ENCODE measurements at places on chromosomes 2 and 18. TPM values are rescaled to one million over a fixed set of nuclear protein-coding genes. Genes with fewer than 3 reads are reported as not detected.

The BCL2L11 gene
- 13.8 TPM for total RNA-seq

The RBM43 gene
- total RNA-seq: 23.7 TPM

The C18orf54 gene
- 5.9 TPM for total RNA-seq

The VWC2L gene
- not detected for total RNA-seq

The MYCN gene
- 7.0 TPM for total RNA-seq

The KCNE4 gene
- total RNA-seq: 7.3 TPM

The ABCB11 gene
- 1.5 TPM for total RNA-seq

The CRACDL gene
- 12.4 TPM for total RNA-seq

DNA sequence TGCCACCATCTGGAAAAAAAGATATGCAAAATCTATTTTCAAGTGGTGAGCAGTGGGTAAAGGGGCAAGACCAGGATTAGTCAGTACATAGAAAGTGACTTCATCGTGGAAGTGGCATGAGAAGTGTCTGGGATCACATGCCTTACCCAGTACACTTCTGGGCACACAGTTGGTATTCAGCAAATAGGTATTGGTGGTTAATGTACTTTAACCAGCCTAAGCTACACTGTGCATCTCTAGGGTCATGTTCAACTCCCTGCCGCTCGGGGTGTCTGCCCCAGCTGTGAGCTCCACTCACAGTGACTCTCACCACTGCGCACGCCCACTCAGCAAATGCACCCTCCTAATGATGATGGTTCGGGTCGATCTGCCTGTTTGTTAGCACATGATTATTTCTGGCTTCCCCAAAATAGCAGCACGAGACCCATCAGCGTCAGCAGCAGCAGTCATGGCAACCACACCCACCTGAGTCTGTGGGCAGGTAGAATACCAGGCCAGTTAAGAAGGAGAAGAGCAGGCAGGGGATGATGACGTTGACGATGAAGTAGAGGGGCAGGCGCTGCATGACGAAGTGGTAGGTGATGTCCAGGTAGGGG, 11.1 kb downstream of the CHRNA1 start:
- no peak for DNase-seq

DNA sequence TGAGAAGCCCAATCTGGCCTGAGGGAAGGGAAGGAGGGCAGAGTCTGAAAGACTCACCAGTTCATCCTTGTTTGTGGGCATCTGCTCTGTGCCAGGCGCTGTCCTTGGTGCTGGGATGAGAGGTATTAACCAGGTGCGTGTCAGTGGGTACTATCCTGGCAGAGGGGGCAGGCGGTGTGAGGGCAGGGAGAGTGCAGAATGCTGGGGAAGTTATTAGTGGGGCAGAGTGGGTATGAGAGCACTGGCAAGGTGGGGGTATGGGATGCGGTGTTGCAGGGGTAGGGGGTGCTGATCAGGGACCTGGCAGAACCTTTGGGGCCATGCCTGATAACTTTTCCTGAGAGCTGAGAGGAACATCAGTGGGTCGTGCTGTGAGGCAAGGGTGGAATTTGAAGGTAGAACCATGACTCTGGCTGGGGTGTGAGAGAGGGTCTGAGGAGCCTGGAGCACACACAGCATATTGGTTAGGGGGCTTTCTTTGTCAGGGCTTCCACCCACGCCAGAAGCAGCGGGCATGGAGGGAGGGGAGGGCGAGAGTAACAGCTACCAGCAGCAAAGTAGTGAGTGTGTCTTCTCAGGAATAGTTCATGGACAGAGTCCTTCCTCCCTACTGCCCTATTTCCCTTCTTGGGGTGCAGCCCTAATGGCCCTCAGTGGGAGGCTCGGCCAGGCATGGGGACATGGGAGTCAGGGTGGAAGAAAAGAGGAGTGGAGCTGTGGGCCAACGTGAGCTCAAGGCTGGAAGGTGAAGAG, 290.7 kb downstream of the CYP26B1 start:
- no peak for DNase-seq

DNA sequence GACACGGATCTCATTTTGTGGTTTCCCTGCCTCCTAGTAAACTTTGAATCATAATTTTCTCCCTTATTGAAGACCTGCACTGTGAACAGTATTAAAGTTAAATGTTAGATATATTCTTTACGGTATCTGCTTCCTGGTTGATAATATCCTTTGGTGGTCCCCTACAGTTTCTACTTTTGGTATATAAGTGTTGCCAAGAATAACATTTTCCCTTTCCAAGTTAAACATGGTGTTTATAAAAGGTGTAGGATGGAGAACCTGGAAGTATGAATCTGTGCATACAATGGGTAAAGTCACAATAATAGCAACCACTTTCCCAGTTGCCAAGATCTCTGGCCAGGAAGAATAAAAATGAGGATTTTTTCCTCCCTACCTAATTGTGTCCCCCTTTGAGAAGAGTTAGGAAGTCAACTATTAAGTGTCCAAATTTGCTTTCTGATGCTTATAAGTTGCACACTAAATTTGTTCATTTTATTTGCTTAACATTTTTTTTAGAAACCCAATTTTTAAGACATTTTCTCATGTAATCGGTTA, 201.0 kb upstream of the STK17B start:
- no peak for DNase-seq

GRCh38 chr2:142178604-142179003, 47.8 kb upstream of the LRP1B start:
- DNase-seq: no peak

DNA sequence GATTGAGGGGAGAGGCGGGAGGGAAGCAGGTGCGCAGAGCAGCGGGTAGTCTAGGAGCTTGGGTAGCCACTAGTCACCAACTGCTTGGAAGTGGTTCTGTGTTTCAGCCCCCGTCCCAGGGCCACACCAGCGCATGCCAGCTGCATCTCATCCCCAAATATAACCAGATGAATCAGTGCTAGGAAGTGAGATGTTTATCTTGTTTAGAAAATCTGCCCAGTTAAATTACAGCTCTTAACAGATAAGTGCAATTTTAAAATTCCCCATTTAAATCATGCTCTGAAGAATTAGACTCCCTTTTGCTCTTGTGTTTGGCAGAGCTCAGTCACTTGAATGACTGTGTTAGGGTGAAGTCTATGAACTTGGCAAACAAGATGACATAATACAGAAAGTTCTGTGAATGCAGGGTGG, 193.8 kb downstream of the SEPTIN10 start:
- DNase-seq: no peak

DNA sequence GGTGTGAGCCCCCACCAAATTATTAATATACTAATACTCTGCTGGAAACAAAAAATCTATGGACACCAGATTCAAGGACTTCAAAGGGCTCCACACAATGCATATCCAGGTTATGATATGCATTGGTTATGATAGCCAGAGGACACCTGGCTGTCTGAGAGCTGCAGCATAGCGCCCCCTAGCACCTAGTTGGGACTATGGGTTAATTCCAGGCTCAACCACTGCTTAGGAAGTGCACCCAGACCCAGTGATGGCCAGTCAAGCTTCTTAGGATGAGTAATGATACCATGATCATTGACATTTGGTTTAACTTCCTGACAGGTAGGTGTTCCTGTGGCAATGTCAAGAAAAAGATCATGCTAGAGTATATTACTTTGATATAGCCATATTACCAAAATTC, 3.8 kb upstream of the FRZB start:
- no peak for DNase-seq

GRCh38 chr2:11326677-11327211, 17.7 kb downstream of the ROCK2 start:
- DNase-seq: no peak

DNA sequence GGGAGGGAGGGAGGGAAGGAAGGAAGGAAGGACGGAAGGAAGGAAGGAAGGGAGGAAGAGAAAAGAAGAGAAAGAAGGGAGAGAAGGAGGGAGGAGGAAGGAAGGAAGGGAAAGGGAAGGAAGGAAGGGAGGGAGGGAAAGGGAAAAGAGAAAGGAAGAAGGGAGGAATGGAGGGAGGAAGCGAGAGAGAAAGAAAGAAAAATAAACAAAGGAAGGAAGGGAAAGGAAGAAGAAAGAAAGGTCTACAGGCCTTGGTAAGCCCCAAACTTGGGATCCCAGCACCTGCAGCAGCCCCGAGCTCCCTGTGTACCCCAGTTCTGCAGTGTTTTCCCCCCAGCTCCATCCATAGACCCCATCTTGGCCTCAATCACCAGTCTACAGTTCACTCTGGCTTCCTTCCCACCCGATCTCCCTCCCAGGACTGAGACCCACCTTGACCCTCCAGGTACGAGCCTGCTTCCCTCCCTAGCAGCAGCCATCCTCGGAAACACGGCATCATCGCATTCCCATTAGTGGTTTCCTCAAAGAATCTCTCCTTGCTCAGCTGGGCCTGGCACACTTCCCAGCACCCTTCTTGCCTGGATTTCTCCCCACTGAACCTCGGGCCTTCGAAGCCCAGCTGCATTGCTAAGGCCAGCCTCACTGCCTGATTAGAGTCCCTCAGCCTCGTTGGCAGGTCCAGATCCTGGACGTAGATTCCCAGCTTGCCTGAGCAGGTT, 46.1 kb upstream of the SH3BP4 start:
- DNase-seq: no peak

DNA sequence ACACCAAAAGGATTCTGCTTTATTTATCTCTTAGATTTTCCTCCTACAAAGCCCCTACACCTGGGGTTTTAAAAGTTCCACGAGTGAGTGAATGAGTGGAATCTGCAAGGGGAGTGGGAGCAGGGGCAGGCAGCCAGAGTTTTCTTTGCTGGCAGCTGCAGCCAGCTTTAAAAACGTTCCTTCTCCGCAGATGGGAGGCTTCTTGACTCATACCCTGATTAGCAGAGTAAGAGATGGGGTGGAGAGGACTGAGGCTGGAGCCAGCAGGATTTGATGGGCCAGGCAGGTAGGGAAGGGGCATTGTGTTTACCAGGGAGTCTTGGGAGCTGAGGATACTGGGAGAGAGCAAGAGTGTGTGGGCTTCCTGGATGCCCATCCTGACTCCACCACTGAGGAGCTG, 99.6 kb upstream of the TNP1 start:
- DNase-seq: no peak

- DNase-seq: no peak
Measured at GRCh38 chr18:42184685-42185477, 229.8 kb downstream of the PIK3C3 start.

DNA sequence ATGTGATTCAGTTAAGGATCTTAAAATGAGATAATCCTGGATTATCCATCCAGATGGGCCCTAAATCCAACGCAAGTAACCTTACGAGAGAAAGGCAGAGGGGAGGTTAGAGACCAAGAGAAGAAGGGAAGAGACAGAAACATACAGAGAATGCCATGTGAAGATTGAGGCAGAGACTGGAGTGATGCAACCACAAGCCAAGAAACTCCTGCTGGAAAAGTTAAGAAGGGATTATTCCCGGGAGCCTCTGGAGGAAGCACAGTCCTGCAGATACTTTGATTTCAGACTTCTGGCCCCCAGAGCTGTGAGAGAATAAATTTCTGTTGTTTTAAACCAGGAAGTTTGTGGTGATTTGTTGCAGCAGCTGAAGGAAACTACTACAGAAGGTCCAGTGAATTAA, 992.7 kb downstream of the BCL11A start:
- DNase-seq: no peak

DNA sequence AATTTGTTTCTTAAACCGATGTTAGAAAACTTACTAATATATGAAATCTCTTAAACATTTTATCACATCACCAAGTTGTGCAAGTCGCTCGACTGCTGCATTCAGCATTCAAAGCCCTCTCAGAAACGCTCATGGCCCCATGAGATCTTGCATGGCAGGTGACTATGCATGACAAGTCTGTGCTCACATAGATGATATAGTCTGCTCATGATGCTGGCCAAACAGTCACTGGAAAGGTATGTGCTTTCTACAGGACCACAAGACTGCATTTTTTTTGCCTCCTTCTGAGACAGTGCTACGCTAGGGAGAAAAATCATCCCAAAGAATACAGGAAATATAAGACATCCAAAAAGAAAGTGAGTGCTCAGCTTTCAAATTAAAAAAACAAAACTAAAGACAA, 98.3 kb upstream of the ZBTB14 start:
- DNase-seq: no peak

DNA sequence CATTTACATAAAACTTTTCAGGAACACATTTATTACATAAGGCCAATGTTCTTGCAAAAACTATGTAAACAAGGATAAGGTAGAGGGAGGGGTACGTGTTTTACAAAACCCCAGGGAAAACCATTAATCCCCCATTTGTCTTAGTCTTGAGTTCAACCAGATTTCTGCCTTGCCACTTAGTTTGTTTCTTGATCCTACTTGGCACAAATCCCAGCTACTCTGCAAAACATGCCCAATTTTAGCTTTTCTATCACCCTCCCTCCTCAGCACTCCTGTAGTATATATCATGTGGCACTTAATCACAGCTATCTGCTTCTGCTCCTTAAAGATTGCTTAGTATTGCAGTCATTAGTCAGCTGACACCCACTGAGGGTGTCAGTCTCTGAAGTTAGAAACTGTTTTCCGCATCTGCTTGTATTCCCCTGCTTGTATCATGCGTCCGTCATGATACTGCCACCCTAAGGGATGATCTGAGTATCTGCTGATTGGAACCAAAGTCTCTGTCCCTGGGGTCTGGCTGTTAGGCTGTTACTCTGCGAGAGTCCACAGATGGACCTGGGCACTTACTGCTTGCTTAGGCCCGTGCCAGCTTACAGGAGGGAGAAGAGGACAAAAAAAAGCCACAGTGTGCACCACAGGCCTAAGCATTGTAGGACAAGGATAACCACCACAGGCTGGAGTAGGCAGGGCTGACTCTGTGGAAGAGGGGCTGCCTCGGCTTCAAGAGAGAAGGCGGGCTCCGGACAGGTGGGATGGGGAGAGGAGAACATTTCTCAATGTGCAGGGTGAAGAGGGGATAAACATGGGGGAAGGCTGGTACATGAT, 82.2 kb downstream of the EPAS1 start:
- DNase-seq: no peak

- DNase-seq: peak; percentile 36
Measured at GRCh38 chr2:112712903-112713584, 7.8 kb upstream of the NT5DC4 start.

DNA sequence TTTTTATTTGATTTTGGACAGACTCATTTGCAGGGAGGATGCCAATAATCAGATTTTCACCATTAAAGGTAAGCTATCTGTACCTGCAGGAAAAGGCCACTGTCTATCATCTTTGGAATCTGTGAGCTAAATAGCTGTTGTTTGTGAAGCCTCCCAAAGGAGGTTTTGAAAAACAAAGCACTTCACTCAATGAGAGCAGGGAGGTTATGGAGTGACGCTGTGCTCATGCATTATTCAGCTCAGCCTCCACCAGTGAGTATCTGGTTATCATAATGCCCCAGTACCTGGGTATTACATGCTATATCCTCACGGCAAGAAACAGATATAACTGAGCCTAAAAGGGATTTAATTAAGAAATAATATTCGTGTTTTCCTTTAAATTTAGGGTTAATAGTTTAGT, 189.6 kb upstream of the PIK3C3 start:
- DNase-seq: no peak

GRCh38 chr2:174020026-174020425, 54.9 kb upstream of the SP3 start:
- no peak for DNase-seq

DNA sequence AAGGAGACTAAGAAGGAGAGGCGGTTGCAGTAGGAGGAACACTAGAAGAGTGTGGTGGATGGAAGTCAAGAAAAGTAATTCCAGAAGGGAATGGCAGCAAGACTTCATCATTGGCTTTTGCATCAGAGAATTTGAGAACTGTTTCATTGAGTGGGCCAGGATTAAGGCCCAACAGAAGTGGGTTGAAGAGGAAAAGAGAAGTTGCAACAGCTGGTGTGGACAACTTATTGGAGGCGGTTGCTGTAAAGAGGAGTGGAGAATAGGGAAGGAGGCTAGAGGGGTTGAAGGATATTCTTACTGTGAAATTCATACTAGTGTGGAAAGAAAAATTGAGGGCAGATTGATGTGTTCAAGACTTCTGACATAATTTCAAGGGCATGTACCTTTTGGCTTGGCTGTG, 168.7 kb upstream of the FN1 start:
- no peak for DNase-seq

Data from sciatic nerve (tissue), 2 donors.